ENCODE measurements at places on chromosomes 2 and 18.

- DNase-seq, result no peak
Measured at GRCh38 chr2:156311976-156312375, 20.5 kb downstream of the NR4A2 start.

DNA sequence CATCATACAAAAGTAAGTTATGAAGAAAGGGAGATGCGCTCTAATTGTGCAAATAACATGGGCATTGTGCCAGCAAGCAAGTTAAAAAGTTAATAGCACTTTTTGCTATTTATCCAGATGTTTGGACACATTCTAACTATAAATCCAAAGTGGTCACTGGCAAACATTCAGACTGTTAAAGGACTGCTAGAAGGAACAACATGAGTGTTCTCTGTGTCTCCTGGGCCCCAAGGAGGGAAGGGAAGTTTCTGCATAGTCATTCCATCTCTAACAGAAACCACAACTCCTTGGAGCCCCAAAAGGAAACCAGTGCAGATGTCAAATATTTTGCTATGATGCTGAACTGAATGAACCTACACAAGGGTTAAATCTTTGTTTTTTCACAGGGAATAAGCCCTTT, 213.3 kb upstream of the HNRNPA3 start:
- no peak for DNase-seq

- no peak for DNase-seq
Measured at GRCh38 chr2:190443778-190444481, 35.8 kb downstream of the MFSD6 start.

GRCh38 chr2:71922499-71923142, 225.0 kb downstream of the CYP26B1 start:
- peak; percentile 37 for DNase-seq

DNA sequence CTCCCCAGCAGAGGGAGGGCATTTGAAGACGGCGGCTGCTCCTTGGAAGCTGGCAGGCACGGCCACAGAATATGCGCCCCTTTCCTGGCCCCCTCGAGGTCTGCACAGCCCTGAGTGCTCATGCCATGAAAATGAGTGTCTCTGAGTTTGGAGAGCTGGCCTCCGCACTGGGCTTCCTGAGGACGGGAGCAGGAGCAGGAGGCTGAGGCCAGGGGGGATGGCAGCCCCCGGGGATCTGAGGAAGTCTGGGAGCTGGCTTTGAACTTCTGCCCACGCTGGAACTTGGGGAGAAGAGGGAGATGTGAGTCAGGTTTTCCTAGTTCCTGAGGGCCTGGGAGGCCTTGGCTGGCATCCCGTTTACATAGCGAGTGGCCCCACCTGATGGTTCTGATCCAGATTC, 47.0 kb downstream of the RRM2 start:
- no peak for DNase-seq

DNA sequence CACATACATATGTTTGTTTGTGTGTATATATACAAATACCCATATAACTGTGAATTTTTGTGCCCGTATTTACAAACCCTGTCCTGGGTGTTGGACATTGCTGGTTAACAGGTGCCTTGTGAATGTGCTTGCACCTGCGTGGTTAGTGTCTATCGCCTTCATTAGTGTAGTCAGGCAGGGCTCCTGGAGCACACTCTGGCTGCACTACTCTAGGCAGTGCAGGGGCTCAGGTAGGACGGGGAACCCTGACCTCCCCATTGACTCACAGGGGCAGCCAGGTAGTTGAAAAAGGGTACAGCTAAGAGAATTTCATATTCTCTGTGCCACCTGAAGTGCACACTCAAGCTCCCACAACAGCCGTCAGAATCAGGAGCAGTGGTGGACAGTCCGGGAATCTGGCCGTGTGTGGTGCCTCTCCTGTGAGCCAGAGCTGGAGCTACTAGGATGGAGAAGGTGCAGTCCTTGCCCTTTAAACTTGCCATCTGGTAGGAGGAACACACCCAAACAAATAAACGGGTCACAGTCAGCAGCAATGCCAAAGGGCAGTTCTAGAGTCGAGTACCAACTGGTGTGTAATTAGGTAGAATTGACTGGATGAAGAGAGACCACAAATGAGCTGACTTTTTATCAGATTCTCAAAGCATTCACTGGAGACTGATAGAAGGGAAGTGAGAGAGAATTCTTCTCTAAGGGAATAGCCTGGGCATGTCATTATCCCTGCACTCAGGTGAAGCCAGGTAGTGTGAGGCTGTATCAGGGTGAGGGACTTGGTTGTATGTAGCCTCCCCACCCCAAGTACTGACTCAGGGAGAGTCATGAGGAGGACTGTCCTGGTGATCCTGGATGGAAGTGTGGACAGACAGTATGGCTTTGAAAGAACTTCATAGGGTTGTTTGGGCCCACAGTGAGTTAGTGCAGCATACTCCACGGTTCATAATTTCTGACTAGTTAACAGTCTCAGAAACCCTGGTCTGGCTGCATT, 44.1 kb downstream of the FARP2 start:
- no peak for DNase-seq

- DNase-seq, result peak; percentile 56
Measured at GRCh38 chr2:205660521-205661124, 21.7 kb upstream of the NRP2 start.

DNA sequence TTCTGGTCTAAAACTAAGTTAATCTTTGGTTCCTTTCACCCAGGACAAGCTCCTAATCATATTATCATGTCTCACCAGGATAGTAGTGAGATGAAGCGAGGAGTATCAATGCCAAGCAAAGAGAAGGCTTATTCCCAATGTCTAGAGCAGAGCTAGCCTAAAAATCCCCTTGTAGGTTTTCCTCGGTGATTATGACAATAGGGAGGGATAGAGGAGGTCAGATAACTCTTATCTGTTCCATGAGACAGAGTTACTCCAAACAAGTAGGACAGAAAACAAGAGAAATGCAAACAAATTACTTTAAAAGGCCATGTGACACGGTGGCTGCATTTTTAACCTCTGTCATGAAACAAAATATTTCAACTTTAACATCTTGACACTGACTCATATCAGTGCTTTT, 623.1 kb downstream of the ADCYAP1 start:
- no peak for DNase-seq

- DNase-seq, result no peak
Measured at GRCh38 chr2:181937473-181937872, 45.9 kb downstream of the ITPRID2 start.

GRCh38 chr18:305003-305501, 37.2 kb upstream of the THOC1 start:
- DNase-seq, result no peak

DNA sequence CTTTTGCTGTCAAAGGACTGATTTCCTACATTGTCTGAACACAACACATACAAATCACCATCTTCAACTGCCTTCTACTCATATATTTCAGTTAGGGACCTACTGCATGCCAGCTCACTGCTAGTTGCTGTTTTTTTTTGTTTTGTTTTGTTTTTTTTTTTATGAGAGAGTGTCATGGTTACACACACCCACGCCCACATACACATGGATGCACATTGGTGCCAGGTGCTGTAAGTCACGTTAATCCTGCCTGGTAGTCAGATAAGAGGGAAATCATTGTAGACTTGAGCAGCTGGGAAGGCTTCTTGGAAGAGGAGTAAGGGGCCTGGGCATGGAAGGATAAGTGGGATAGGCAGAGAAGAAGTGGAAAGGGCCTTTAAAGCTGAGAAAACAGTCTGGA, 209.9 kb downstream of the TDRD15 start:
- DNase-seq, result no peak

- peak; percentile 67 for DNase-seq
Measured at GRCh38 chr2:202034249-202035088, 814 bp downstream of the FZD7 start.

GRCh38 chr2:182864949-182865570, 1.4 kb downstream of the FRZB start:
- no peak for DNase-seq

DNA sequence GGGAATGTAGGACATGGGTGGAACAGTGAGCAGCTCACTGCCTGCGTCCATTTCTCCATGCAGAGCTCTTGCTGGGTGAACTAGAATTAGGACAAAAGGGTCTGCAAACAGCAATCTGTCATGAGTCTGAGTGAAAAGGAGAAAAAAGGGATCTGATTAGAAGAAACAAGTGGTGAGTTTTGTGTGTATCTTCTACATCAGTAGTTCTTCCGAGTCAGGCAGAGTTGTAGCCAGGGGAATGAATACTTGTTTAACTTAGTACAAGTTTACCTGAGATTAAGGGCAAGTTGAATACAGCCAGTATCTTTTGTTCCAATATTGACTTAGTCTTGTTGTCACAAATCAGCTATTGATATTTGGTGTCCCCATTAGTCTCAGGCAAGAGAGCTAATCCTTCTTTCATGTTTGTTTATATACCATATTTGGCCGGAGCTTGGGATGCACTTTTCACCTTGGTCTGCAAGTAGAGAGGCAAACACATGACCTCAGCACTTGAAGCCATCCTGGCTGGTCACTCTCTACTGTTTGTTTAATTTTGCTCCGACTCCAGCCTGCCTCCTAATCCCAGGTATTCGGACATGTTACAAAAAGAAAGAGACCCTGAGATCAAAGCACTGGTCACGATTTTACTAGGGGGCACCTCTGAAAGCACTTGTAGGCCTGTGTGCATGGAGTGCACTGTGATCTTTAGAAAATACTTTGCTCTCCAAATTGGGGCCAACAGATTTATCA, 211.0 kb upstream of the NT5C1B start:
- no peak for DNase-seq

- no peak for DNase-seq
Measured at GRCh38 chr18:22670914-22671313, 253.2 kb upstream of the CTAGE1 start.

DNA sequence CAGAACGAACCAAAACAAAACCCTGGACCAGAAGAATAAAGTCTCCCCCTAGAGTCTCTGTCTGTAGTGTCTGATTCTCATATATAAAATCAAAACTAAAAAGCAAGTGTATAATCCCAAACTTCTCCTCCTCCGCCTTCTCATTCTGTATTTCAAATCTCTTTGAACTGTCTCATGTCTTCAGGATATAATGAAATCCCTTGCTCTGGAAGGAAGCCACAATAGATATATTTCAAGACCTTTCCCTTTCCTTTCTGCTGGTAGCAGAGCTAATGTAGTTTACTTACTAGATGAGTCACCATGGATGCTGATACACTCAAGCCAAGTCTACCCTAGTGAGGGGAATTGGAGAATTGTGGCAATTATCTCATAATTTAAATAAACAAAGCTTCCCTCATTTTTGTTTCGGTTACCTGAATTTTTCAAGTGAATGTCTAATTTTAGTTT, 33.5 kb upstream of the CCDC93 start:
- no peak for DNase-seq

DNA sequence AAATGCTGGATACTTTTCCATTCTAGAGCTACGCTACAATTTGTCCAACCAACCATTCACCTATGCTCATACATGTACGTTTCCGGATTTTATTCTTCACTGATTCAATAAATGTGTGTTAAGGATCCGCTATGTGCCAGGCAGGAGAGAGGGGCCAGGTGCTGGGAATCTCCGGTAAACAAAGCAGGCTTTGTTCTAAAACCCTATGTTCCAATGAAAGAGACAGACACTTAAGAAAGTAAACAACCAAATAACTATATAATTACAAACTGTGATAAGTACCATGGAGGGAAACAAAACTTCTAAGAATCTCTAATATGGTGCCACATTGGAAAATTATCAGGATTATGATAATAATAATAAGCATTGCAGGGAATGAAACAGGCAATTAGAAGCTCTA, 22.2 kb upstream of the POMC start:
- DNase-seq, result no peak
